ENCODE measurements at places on chromosomes 13 and 19.
A peak's percentile ranks its signal among the peaks of the same experiment; 100 is the strongest.

GRCh38 chr13:48038761-48039160 is 1.2 kb downstream of the NUDT15 start:
- peak; percentile 14 for DNase-seq

DNA sequence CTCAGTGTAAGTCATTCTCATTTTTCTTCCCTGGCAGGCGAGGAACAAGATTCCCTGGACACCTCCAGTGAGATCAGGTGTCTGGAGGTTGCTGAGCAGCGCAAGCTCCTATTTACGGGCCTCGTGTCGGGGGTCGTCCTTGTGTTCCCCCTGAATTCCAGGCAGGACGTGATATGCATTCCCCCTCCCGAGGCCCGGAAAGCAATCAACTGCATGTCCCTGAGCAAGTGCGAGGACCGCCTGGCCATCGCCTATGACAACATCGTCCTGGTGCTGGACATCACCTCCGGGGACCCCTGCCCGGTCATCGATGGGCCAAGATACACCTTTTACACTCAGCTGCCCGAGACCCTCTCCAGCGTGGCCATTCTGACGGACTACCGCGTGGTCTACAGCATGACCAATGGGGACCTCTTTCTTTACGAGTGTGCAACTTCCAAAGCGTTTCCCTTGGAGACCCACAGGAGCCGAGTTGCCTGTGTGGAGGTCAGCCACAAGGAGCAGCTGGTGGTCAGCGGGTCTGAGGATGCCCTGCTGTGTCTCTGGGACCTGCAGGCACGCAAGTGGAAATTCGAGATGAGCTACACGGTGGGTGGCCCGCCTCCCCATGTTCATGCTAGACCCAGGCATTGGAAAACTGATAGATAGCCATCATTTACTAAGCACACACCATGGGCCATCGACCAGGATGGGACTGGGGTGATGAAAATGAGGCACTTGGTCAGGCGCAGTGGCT is 21.5 kb upstream of the SIN3B start:
- no peak for DNase-seq

- peak; percentile 54 for DNase-seq
Measured at GRCh38 chr19:5718037-5718578, 1.8 kb downstream of the LONP1 start.

DNA sequence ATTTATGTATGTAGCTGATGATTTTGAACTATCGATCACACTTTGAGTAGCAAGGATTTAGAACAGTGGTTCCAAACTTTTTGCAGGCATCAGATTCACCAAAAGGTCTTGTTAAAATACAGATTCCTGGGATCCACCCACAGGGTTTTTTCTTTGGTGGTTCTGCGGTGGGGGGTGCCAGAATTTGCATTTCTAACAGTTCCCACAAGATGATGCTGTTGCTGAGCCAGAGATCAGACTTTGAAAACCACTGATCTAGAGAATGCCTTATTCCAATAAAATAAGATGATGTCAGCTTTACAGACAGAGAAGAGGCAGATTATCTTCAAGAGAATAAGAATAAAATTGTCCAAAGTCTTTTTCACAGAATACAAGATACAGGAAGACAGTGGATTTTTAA is 80.9 kb upstream of the SHISA2 start:
- DNase-seq = peak; percentile 54

GRCh38 chr19:41612483-41612882 is 14.4 kb downstream of the CEACAM4 start:
- DNase-seq = no peak

DNA sequence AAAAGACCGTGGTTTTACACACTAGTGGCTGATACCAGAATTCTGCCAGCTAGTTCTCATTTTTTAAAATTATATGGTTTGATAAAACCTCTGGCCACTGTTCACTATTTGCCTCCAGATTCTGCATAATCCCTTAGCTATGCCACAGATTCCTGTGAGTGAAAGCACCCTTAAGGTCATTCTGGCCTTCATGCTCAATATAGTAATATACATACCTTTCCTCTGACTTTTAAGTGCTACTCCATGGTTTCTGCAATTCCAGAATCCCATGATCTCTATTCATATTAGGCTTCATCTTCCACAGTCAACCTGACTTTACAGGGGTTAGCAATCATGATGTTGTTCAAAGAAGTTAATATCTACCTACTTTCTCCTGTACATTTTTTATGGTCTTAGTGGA is 274.1 kb upstream of the EDNRB start:
- DNase-seq = peak; percentile 8

GRCh38 chr13:21998279-21998990 is 327.6 kb downstream of the FGF9 start:
- DNase-seq = no peak

GRCh38 chr13:43243711-43244110 is 220.3 kb downstream of the DNAJC15 start:
- no peak for DNase-seq

GRCh38 chr19:39941615-39942365 is 7.4 kb upstream of the FCGBP start:
- DNase-seq = peak; percentile 41

- DNase-seq = peak; percentile 91
Measured at GRCh38 chr19:16435238-16435917, 36.4 kb downstream of the EPS15L1 start.
